Suppressor macrophage (primary cell): ENCODE measurements at places on chromosomes 7 and 10.

DNA sequence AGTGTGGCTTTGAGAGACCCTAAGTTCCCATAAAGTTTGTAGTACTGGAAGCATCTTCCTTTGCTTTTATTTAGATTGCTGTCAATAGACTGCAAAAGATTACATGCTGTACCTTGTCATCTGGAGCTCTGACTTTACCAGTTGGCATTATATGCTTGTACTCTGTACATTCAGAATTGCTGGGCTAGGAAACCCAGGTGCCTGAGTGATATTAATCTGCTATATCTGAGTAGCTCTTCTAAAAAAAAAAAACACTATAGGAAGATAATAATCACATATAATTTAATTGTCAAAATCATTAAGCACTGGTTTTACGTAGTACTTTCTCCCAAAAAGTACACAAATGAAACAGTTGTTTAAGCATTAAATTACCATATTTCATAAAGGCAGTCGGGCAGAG lies 12.3 kb downstream of the GATA3 start:
- DNase-seq: no peak

DNA sequence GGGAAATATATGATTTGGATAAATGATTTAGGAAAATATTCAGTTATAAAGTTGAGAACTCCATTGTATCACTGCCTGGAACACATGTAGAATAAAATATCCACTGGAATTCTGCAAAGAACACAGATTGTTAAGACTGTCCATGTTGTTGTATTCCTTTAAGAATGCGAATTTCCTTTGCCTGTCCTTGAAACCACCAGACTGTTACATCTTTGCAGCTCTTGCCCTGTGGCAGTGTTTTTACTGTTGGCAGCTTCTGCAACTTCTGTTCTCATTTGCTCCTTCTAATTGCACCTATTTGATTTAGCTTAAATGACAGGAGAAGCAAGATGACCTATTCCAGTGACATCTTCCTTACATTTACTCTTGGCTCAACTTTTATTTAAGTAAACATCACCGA lies 39.7 kb downstream of the MALSU1 start:
- no peak for DNase-seq

DNA sequence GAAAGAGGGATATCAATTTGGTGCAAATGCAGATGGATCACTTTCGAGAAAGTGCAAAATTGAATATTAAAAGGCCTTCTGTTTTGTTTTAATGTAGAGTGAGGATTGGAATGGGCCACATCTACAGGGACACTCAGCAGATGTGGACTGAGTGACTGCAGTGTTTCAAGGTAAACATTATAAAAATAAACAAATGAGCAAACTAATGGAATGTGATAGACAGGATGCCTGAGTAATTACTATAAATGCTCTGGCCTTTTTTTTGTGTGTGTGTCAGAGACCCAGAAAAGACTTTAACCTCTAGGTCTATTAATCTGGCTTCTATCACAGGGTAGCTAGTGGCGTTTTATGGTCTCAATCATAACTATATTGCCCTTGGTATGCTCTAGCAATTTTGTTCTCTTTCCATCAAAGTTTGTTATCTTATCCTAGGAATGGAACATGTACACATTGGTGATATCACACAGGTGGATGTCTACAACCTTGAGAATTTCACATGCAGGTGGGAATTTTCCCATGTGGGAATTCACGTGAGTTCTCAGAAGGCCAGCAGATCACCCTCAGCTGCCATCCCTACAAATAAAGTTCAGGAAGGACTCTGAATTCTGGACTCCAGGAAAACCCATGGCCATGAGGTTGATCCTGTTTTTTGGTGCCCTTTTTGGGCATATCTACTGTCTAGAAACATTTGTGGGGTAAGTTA lies at the start of gene CPA2:
TSS of gene CPA2 (plus strand) at position 606 of the 703 bp plus-strand sequence. CDS start at position 625, 19 bp downstream.
- no peak for DNase-seq

- DNase-seq: no peak
These were observed 301.9 kb upstream of the DGKB start for GRCh38 chr7:15204421-15204820.

GRCh38 chr7:116546054-116546453 lies 21.2 kb downstream of the CAV1 start:
- no peak for DNase-seq
